Activated gamma-delta T cell (primary cell): ENCODE measurements at places on chromosomes 7 and 10.

- DNase-seq, result no peak
Measured at GRCh38 chr7:27141923-27142579, 1.4 kb downstream of the HOXA5 start.

DNA sequence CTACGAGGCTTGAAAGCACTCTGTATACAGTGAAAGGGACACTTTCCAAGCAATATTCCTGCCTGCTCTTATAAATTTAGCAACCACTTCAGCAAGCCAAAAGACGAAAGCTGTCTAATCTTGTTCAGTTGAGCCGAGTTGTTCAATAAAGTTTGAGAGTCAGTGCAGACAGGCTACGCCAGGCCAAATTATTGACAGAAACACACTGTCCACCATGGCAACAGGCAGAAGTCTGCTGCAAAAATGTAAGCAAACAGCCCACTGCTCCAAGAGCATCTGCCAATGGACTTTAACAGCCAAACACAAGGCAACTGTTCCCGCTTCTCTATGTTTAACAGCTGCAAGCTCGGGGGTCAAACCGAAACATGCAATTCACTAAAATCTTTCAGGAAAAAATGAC is 85.7 kb downstream of the GLI3 start:
- no peak for DNase-seq

DNA sequence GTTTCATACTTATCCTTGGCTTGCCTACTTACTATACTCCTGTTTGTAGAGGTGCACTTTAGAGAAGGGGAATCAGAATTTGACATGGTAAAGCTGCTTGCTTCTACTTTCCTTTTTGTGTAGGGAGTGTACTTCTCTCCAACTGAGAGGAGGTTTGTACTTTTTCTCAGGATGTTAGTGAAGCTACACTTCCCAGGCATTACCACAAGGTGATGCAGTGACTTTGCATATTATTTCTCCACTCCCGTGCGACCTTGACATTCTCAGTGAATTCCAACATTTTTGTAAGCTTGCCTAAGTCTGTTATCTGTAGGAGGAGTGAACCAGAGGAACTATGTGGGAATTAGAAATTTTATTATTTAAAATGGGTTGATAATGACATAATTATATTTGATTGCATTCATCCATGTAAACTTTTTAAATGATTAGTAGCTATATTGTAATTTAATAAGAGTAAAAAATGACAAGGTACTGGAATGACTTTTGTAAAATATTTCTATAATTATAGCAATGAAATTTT is 5.2 kb downstream of the TAX1BP1 start:
- DNase-seq, result no peak

- DNase-seq, result no peak
Measured at GRCh38 chr10:7153750-7154149, 257.1 kb downstream of the SFMBT2 start.

GRCh38 chr10:15430969-15431771 is 60.1 kb upstream of the FAM171A1 start:
- no peak for DNase-seq

DNA sequence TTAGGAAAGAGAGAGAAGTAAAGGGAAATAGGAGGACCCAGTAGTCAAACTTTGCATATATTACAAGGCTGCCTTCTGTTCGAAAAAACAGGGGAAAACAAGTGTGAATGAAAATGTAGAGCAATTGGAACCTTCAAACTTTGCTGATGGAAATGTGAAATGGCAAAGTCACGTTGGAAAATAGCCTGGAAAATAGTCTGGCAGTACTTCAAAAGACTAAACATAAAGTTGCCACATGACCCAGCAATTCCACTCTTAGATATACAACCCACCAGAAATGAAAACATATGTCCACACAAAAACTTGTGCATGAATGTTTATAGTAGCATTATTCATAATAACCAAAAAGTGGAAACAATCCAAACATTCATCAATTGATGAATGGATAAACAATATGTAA is 78.6 kb upstream of the IFRD1 start:
- no peak for DNase-seq

- no peak for DNase-seq
Measured at GRCh38 chr7:7761974-7762779, 43.8 kb upstream of the RPA3 start.

DNA sequence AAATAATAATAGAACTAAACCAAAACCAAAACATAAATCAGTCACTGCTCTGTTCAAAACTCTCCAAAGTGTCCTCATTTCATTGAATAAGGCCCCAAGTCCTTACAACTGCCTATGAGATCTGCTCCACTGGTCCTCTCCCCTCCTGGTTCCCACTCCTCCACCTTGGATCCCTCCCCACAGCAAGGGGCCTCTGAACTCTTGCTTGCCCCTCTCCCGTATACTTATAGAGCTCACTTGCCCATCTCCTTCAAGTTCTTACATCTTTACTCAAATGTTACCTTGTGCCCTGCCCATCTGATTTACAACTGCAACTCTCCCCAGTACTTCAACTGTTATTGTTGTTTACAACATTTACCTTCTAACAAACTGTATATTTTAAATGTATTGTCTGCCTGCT is 819 bp downstream of the POLD2 start:
- DNase-seq, result no peak

DNA sequence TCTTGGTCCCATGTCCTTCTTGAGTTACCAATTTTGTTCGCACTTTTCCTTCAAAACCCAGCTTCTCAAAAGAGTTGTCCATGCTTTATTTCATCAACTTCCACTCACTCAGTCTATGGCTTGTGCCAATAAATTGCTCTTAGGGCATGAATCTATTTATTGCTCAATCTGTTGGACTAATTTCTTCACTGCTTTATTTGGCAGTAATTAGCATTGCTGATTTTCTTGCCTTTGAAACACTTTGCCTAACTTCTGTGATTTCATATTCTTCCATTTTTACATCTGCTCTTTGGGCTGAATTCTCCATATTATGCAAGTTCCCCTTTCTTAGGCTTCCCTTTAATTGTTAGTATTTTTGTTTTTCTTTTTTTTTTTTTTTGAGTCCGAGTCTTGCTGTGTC is 16.8 kb downstream of the DLD start:
- DNase-seq, result no peak

GRCh38 chr7:104045183-104045582 is 55.7 kb upstream of the RELN start:
- no peak for DNase-seq

GRCh38 chr10:103557455-103557854 is 64.0 kb downstream of the NEURL1 start:
- no peak for DNase-seq

DNA sequence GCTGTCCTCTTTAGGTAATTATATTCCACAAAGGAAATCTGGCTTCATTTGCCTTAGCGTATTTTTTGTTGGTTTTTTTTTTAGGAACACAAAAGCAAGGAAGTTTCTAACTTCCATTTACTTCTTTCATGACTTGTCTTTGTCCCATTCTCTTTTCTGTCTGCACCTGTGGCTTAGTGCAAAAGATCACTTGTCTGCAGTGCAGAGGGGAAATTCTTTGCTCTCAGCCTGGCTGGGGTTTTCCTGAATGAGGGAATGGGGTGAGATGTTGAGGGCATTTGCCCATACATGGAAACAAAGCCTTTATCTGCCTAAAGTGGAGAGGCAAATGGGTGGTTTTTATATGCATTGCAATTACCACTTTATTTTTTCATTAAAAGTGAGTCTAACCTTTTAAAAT is 361.1 kb upstream of the IGFBP3 start:
- DNase-seq, result no peak

- no peak for DNase-seq
Measured at GRCh38 chr10:51860257-51860656, 160.9 kb upstream of the CSTF2T start.

- no peak for DNase-seq
Measured at GRCh38 chr10:94062611-94063010, 68.9 kb downstream of the PLCE1 start.

GRCh38 chr10:133257489-133258065 is 19.1 kb downstream of the ADAM8 start:
- no peak for DNase-seq

DNA sequence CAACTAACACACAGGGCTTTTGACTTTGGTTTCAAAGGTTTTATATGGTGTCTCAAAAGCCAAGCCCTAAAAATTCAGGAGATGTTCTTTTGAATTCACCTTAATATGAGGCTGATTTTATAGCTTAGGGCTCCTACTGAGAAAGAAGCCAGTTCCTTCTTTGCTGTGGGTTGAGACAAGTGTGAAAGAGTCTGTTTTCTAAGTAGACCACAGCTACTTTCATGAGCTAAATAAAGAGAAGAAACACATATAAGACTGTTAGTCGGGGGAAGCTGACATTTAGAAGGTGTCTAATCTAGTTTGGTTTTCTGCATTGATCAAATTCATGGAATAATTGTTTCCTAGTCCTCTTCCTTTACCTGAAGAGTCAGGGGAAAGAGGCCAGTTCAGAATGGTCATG is 332.1 kb upstream of the CELF2 start:
- DNase-seq, result no peak

DNA sequence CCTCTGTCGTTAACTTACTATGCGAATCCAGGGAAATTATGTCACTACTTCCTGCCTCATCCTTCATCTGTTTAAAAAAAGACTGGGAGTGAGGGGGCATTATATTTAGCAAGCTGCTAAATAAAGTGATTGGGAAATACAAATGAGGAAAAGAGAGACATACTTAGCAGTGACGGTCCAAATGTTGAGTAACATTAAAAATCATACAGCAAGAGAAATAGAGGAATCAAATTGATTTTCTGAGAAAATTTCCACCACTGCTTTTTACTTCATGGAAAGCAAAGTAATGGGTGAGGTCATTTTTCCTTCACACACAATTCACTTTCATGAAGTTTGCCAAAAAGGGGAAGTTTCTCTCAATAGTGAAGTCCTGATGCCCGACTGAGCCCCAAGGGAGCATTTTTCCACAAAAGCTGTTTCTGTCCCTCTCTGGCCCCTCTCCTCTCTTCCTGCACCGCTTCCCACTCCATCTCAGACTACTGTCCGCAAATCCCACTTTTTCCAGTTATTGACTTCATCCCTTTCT is 61.9 kb upstream of the ADO start:
- DNase-seq, result no peak

DNA sequence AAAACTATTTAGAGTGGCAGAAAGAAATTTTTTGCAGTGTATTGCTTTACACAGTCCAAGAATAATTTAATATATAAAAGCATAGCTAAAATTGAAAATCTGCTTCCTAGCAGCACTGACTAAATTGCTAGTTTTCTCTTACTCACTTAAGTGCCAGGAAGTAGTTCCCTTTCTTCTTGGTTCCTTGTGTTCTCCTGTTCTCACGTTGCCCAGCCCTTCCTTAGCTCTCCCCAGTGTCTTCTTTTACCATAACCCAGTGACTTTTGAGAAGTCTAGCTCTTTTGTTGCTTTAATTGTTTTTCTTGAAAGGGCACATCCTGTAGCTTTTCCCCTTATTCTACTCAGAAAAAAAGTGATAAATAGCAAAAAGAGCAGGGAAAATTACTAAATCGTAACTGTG is 215.5 kb downstream of the THSD7A start:
- no peak for DNase-seq

DNA sequence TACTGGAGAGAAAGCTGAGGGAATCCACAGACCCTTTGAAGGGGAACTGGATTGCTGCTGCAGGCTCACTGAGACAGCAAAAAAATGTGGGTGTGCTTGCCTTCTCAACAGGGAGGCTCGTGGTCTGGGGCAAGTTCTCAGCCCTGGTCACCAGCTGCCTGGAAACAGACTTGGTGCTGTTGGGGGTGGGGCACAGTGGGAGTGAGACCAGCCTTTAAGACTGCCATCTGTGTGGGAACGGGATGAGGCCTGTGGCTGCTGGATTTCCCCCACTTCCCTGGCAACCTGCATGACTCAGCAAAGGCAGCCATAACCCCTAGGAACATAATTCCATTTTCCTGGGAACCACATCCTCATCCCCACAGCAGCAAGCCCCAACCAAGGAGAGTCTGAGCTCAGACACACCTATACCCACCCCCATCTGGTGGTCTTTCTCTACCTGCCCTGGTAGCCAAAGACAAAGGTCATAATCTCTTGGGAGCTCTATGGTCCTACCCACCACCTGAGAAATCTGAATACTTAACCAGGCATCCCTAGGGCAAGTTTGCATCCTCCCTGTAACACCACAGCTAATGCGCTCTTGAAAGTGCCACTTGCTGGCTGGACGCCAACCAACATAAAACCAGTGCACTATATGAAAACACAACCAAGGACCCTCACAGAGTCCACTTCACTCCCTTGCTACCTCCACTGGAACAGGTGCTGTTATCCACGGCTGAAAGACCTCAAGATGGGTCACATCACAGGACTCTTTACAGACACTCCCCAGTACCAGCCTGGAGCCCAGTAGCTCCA is 45.0 kb upstream of the TFEC start:
- no peak for DNase-seq

GRCh38 chr7:51702673-51703072 is 386.1 kb upstream of the COBL start:
- no peak for DNase-seq

GRCh38 chr7:134941185-134941900 is 45.0 kb upstream of the AGBL3 start:
- DNase-seq, result no peak

GRCh38 chr10:49024484-49024883 is 84.8 kb upstream of the LRRC18 start:
- no peak for DNase-seq

DNA sequence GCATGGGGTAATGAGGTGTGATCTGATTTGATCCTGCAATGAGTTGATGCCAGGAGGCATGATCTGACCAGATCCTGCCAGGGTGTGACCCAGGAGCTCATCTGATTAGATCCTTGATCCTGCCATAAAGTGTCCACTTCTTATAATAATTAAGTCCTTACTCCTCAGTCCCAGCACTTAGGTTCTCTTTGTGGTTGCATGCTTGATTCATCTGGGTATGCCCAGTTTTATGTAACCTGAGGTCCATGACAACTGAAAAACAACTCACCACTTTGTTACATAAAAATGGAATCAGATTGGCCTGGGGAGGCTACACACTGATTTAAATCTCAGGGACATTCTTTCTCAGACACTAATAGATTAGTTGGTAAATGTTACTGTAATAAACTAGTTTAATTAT is 19.1 kb downstream of the ACADSB start:
- no peak for DNase-seq

- no peak for DNase-seq
Measured at GRCh38 chr7:150373049-150373801, 4.6 kb downstream of the REPIN1 start.

DNA sequence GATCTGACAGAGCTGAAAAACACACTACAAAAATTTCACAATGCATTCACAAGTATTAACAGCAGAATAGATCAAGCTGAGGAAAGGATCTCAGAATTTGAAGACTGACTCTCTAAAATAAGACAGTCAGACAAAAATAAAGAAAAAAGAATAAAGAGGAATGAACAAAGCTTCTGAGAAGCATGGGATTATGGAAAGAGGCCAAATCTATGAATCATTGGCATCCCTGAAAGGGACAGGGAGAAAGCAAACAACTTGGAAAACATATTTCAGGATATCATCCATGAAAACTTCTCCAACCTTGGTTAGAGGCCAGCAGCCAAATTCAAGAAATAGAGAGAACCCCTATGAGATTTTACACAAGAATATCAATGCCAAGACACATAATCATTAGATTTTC is 804.8 kb upstream of the IGFBP3 start:
- DNase-seq, result no peak

- no peak for DNase-seq
Measured at GRCh38 chr7:123999703-124000102, 33.2 kb downstream of the TMEM229A start.
